ENCODE measurements at places on chromosomes 6 and 20. TPM values are rescaled to one million over a fixed set of nuclear protein-coding genes. Genes with fewer than 3 reads are reported as not detected.

DNA sequence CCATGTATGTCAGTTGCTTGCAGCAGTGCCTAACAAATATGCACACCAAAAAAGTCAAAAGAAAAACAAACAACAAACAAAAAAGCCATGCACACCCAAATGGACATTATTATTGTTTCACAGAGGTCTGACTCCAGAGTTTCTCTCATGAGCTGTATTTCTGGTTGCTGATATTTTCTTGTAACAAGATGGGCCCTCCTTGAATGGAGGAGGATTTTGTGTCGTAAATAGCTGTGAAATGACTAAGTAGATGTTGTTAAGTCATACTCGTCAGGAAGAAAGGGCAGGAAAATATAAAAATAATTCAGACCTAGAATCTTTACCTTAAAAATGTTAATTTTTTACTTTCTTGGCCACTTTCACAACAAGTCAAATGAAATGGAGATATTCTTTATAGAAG, 96.0 kb downstream of the PLEKHG1 start:
- no peak for DNase-seq
- H3K36me3 ChIP-seq = no peaks in the 10 kb centered on the region
- H3K4me3 ChIP-seq = no peak overlapping the region
- no peaks in the 10 kb centered on the region for H3K27me3 ChIP-seq
- peaks cover 14% of the 10 kb centered on the region for H3K4me1 ChIP-seq
- H3K27ac ChIP-seq = no peak overlapping the region

DNA sequence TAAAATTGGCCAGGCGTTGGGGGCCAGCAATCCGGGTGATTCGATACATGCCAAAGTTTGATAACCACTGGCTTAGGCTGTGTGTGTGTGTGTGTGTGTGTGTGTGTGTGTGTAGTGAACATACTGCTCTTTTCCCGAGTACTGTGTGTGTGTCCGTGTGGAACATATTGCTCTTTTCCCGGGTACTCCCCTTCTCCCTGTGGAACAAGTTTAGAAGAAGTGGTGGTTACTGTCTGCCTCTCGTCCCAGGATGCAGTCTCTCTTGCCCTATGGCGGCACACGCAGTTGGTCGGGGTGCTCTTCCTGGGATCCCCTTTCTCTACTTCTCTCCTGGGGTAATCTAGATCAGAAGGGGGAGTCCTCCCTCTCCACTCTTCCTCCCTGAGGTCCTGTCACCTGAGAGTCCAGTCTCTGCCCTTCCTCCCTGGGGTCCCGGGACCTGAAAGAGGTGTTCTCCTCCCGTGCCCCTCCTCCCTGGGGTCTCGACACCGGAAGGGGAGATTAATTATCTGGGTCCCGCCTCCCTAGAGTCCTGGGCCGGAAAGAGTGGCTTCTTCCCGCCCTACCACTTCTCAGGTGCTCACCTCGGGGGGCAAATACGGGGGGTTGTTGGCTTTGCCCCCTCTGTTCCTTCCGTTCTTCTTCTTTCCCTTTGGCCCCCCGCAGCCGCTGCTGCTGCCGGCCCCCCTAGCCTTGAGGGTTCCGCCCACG, 516 bp downstream of the GTPBP2 start:
- H3K4me1 ChIP-seq = peaks cover 20% of the 10 kb centered on the region
- peak overlapping the region; percentile 75 for H3K4me3 ChIP-seq
- peaks cover 10% of the 10 kb centered on the region for H3K36me3 ChIP-seq
- no peaks in the 10 kb centered on the region for H3K27me3 ChIP-seq

GRCh38 chr6:39731565-39731964, 6.4 kb upstream of the KIF6 start:
- no peak overlapping the region for H3K4me3 ChIP-seq
- H3K4me1 ChIP-seq = no peaks in the 10 kb centered on the region
- H3K36me3 ChIP-seq = no peaks in the 10 kb centered on the region
- H3K27ac ChIP-seq = no peak overlapping the region

- DNase-seq = no peak
- H3K27ac ChIP-seq = no peak overlapping the region
- no peaks in the 10 kb centered on the region for H3K4me1 ChIP-seq
- H3K36me3 ChIP-seq = no peaks in the 10 kb centered on the region
- no peaks in the 10 kb centered on the region for H3K27me3 ChIP-seq
- H3K4me3 ChIP-seq = no peak overlapping the region
Observed at GRCh38 chr6:41605649-41606048, 32.6 kb upstream of the MDFI start.

GRCh38 chr6:51093871-51094270, 275.2 kb downstream of the TFAP2B start:
- no peaks in the 10 kb centered on the region for H3K27me3 ChIP-seq
- no peak overlapping the region for H3K27ac ChIP-seq
- H3K36me3 ChIP-seq = no peaks in the 10 kb centered on the region
- no peak overlapping the region for H3K4me3 ChIP-seq

- no peaks in the 10 kb centered on the region for H3K36me3 ChIP-seq
- no peaks in the 10 kb centered on the region for H3K4me1 ChIP-seq
- H3K27me3 ChIP-seq = no peaks in the 10 kb centered on the region
- no peak overlapping the region for H3K27ac ChIP-seq
- H3K4me3 ChIP-seq = no peak overlapping the region
Observed at GRCh38 chr20:7637184-7637583, 303.1 kb downstream of the HAO1 start.

DNA sequence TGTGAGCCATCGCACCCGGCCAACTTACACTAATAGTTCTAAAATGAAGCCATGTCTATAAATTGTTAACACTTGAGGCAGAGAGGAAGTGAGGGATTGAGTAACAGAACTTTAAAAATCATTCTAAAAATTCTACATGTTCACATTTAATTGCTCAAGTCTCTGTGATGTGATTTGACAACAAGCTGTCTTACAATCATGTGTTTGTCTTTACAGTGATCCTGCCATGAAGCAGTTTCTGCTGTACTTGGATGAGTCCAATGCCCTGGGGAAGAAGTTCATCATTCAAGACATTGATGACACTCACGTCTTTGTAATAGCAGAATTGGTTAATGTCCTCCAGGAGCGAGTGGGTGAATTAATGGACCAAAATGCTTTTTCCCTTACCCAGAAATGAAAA, 23.6 kb downstream of the GTF2H5 start:
- H3K36me3 ChIP-seq = no peaks in the 10 kb centered on the region
- no peaks in the 10 kb centered on the region for H3K27me3 ChIP-seq
- H3K4me1 ChIP-seq = no peaks in the 10 kb centered on the region

DNA sequence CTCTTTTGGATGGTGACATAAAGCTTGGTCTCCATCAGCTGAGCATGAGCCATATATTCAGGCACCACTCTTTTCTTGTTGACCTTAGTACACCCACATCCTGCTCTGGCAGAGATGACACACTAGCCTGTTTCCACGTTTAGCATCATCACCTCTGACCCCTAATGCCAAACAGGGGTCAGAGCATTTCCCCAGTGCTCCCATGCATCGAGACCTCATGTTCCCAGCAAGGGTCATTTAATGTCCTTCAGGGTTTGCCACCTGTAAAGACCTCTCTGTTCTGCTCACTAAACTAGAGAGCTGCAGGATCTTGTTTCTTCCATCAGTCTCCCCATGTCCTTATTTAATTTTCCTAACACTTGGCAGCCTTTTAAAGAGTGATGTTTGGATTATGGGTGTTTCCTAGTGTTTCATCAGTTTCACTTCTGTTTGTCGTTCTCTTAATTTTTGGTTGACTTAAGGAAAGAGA, 97.5 kb downstream of the AIG1 start:
- no peak for DNase-seq
- H3K36me3 ChIP-seq = no peaks in the 10 kb centered on the region
- no peaks in the 10 kb centered on the region for H3K27me3 ChIP-seq
- no peaks in the 10 kb centered on the region for H3K4me1 ChIP-seq
- no peak overlapping the region for H3K4me3 ChIP-seq

GRCh38 chr20:10508468-10509251, 73.6 kb downstream of the SLX4IP start:
- no peaks in the 10 kb centered on the region for H3K36me3 ChIP-seq
- H3K4me3 ChIP-seq = no peak overlapping the region
- no peaks in the 10 kb centered on the region for H3K27me3 ChIP-seq
- H3K27ac ChIP-seq = no peak overlapping the region

GRCh38 chr20:3646651-3647050, 16.5 kb downstream of the GFRA4 start:
- no peak for DNase-seq
- H3K27me3 ChIP-seq = no peaks in the 10 kb centered on the region
- H3K4me3 ChIP-seq = no peak overlapping the region
- H3K27ac ChIP-seq = no peak overlapping the region

- no peaks in the 10 kb centered on the region for H3K27me3 ChIP-seq
- no peak overlapping the region for H3K27ac ChIP-seq
- H3K36me3 ChIP-seq = no peaks in the 10 kb centered on the region
- no peak for DNase-seq
- peaks cover 7% of the 10 kb centered on the region for H3K4me1 ChIP-seq
Observed at GRCh38 chr6:3139090-3139903, 18.0 kb downstream of the TUBB2A start.

MOG gene
- not detected for total RNA-seq

DPPA5 gene
- not detected for total RNA-seq

SLC2A10 gene
- total RNA-seq = not detected

PRND gene
- not detected for total RNA-seq

MEA1 gene
- 59.1 TPM for total RNA-seq

MRPL2 gene
- 100 TPM for total RNA-seq
